ENCODE measurements at places on chromosomes 12 and 14. TPM values are rescaled to one million over a fixed set of nuclear protein-coding genes. Genes with fewer than 3 reads are reported as not detected.

- DNase-seq: no peak
These were observed 15.1 kb downstream of the NDUFA9 start for GRCh38 chr12:4663971-4664505.

DNA sequence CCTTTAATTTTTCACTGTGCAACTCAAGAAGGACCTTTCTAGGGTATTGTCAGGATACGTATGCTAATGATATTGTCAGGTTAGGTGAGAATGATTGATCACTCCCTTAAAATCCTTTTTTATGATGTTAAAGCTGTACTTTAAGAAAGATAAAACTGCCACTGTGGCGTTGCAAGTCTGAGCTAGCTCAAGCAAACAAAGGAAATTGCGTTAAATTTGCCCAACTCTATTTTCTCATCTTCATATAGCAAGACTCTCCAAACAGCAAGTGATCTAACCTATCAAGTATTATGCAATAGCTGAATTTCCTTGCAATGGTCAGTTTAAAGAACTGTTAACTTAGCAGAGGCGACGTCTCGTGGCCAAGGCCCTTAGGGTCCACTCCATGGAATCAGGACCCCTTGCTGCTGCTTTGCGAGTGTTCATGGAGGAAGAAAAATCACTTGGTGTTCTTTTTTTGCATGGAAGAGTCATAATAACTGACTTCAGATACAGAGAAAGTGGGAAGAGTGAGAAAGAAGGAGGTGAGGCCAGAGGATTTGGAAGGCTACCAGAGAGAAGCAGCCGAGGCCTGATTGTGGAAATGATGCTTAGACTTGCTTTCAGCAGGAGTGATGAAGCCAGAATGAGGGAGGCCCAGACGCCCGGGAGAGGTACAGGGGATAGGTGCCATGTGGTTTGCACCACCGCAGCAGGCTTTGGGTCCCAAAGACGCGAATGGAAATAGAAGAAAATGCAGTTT, 2.5 kb downstream of the TRAF3 start:
- no peak for DNase-seq

GRCh38 chr14:102833341-102833740, 56.1 kb downstream of the TRAF3 start:
- DNase-seq: no peak

DNA sequence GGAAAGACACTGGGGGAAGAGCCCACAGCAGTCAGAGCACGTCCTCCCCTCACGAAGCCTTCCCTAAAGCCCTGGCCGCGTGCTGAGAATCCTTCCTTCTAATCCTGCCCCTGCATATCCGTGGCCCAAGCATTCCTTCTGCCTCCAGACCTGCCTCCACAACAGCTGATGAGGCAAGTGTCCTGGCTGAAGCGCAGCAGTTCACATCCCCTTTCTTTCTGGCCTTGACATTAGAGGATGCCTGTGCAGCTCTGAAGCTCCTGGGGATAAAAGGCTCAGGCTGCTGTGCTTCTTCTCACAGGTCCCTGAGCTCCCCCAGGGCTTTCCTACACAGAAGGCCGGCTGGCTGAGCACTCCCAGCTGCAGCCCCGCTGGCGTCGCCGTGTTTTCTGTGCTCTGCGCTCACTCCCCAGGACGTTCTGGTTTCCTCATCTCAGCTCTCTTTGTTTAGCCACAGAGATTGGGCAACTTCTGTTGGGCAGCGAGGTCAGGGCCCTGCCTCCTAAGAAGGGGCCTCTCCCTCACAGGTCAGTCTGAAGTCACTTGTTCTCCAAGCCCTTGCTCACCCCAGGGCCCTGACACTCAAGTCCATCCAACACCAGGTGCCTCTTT, 45.8 kb downstream of the NINJ2 start:
- no peak for DNase-seq

GRCh38 chr12:46364777-46365580, 7.6 kb downstream of the SLC38A2 start:
- no peak for DNase-seq

DNA sequence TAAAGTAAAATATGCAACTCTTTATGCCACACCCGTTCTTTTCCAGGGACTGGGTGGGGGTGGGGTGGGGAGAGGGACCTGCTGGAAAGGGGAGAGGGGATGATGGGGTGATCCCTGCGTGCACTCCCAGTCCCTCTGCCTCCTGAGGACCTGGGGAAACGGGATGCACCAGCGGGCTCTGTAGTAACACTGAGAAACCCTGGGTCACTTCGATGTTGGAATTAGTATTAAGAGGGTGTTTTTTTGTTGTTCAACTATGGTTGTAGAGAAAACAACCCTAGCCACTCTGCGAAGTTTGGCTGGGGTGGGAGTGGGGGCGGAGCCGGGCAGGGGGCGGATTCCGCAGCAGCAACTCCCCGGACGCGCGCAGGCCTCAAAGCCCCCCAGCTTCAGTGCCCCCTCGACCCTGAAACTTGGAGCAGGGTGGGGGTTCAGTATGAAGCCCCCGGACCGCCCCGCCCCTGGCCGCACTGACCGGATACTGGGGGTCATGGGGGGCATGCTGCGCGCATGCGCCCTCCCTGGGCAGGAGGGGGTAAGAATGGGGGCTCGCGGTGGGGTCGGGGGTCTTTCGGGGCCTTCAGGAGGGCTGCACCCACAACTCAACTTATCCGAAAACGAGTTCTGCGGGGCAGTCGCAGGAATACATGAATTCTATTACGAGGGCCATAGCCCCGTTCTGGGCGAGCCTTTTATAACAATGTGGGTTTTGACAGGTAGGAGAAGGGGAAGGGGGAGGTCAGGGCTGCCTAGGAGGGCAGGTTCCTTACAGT, 1.3 kb upstream of the ARHGEF25 start:
- no peak for DNase-seq

DNA sequence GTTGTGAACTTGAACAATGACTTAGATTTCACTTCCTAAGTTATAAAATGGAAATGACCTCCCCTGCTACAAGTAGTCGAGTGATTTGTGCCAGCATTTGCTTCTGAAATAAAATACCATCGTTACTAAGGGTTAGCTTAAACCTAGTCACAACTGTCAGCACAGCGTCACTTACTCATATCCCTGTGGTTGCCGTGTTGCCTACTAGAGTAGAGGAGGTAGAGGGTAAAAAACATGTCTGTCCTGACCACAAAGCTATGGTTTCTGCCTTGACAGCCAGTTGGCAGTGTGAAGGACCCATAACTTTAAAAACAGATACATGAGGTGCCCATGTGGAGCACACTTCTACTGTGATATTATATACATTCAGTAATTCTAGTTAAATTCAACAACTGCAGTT, 234.2 kb upstream of the RGS6 start:
- no peak for DNase-seq

GRCh38 chr12:103821773-103822172, 19.3 kb downstream of the NT5DC3 start:
- no peak for DNase-seq

DNA sequence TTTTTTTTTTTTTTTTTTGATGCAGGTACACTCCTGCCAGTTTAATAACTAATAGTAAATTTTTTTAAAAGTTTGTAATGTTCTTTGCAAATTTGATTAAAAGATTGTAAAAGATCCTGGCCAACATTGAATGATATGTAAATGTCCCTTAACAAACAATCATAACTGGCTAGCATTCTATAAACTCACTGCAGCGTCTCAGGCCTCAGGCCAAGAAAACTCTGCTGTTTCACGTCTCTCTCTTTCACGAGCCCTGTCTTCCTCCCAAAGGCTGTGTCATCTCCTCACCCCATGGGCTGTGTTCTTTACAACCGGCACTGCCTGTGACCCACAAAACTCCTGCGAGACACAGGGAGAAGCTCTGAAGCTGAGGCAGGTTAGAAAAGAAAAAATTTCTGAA, 103.3 kb downstream of the NUAK1 start:
- DNase-seq: no peak

GRCh38 chr12:76766161-76766560, 2.2 kb downstream of the ZDHHC17 start:
- DNase-seq: no peak

GRCh38 chr14:37198907-37199306, 1.2 kb downstream of the MIPOL1 start:
- no peak for DNase-seq

DNA sequence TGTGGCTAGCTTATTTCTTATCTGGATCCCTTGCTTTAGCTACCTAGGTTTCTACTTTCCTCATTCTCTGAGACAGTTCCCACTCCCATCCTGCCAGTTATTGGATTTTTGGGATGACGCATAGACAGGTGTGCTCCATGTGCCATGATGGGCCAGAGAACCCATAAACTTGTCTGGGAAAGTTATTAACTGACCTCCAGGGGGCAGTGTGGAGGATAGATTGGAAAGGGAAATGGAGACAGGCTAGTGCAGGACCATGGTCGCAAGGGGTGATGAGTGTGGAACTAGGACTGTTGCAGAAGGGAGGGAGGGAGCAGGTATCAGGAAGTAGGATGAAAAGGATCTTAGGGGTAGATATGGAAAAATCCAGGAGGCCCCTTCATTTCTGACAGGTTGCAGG, 80.3 kb downstream of the ESRRB start:
- DNase-seq: peak; percentile 14

DNA sequence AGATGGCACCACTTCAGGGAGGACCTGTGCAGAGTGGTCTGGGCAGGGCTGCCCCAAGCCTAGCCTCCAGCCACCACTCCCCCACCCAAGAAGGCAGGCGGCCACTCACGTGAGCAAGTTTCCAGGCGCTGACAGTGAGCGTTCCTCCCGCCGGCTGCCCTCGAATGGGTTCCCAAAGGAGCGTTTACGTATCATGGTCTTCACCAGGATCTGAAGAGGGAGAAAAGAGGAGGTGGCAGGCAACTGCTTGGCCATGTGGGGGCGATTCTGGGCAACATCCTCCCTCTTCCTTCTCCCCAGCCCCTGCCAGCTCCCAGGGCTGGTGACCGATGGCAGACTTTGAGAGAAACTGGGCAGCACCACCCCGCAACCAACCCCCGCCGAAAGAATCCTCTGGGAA, 35.1 kb downstream of the P2RX4 start:
- no peak for DNase-seq

DNA sequence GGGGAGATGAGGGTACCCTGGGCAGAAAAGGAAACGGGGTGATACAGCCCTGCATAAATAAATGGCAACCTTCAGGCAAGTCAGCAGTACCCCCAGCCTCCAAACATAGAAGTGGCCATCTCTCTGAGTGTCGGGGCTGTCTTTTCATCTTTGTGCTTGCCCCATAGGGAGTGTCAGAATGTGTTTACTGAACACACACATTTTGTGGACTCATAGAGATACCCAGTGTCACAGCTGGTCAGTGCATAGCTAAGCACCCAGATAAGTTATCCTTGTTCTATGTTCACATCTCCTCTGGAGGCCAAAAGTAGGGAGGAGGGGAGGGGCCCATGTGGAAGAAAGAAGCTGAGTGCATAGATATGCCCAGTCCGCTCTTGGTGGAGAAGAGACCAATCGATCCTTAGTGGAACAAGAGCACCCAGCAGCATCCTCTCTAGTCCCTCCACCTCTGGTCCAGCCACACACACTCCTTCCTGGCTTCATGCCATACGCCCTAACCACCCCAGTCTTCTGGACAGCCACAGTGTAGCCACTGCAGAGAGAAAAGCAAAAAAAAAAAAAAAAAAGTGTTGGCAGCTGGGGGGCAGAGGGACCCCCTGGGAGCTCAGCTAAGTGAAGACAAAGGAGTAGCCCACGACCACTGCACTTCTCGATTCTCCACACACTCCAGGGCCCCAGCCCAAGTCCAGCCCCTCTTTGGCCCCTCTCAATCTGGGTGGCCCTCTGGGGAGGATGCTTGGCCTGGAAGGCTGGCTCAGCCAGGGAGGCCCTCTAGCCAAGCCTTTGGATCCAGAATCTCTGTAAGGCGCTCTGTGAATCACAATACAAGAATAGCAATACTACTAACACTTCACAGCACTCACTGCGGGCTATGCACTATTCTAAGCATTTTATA, 2.6 kb downstream of the ITGA7 start:
- no peak for DNase-seq

GRCh38 chr14:92414690-92415445, 91.9 kb downstream of the SLC24A4 start:
- no peak for DNase-seq

GRCh38 chr12:55652352-55652751, 15.7 kb downstream of the OR10P1 start:
- DNase-seq: no peak

- DNase-seq: no peak
These were observed 59.1 kb downstream of the TMEM132D start for GRCh38 chr12:129844662-129845220.

- no peak for DNase-seq
These were observed 66.2 kb upstream of the OVCH1 start for GRCh38 chr12:29563636-29564035.

- DNase-seq: no peak
These were observed 31.6 kb downstream of the TBC1D15 start for GRCh38 chr12:71871116-71871515.

DNA sequence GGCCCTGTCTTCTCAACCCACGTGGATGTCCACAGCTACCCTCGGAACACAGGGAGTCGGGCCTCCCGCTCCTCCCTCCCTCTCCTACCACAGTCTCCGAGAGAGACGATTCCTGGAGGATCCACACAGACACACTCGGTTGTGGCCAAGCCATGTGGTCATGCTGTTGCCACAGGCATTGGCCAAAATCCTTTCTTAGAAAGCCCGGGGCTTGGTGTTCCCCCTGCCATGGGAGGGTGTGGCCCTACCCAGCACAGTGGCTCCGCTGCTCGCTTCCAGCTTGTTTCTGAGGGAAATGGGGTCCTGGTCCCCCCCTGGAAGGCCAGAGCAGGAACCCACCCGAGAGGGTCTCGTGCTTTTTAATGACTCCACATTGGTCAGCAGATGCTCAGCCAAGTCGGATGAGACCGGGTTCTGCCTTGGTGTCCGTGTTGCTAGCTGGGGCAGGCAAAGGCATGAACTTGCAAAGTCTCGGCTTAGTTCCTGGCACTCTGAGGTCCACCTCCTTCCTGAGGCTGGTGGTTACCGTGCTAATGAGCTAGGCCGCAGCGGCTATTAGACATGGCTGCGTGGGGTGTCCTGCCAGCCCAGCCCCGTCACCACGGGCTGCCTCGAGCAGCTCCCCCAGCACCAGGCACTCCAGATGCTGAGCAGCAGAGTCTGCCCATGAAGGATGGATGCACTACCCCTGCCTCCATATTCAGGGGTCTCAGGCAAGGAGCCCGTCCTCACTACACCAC, 46.8 kb upstream of the MEG3 start:
- DNase-seq: no peak

Gene TPH2
- total RNA-seq: not detected

Gene SSTR1
- total RNA-seq: 0.63 TPM

Gene SAMD15
- total RNA-seq: 3.3 TPM

Gene TPPP2
- not detected for total RNA-seq

Gene BDKRB1
- total RNA-seq: not detected

Gene GPR132
- 0.82 TPM for total RNA-seq

Gene FBLN5
- total RNA-seq: 1.1 TPM

Gene FOXA1
- total RNA-seq: 0.44 TPM

Gene INSM2
- total RNA-seq: not detected

Gene CCDC177
- not detected for total RNA-seq

Gene OR6C4
- total RNA-seq: not detected

Gene SIX6
- total RNA-seq: not detected

Gene STYK1
- total RNA-seq: 1.7 TPM

Measured in glomerular endothelial cell (primary cell).